ENCODE measurements at places on chromosomes 6 and 20.
A peak's percentile ranks its signal among the peaks of the same experiment; 100 is the strongest.

GRCh38 chr20:46977909-46978588, 83.4 kb downstream of the EYA2 start:
- no peak for DNase-seq

DNA sequence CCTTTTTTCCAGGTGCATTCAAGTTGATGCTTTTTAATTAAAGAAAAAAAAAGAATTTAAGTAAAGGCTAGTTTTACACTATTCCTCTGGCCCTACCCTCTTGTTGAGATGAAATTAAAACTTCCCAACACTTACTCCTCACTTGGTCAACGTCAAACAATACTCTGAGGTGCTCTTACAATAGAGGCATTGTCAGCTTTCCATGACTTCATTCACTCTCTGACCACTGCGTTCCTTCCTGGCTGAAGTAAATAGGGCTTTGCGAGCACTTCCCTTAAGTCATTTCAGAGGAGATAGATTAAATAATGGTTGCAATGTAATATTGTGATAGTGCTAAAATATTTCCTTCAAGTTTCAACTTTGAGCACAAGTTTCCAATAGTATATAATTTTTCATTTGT, 229.8 kb upstream of the CEP162 start:
- no peak for DNase-seq

DNA sequence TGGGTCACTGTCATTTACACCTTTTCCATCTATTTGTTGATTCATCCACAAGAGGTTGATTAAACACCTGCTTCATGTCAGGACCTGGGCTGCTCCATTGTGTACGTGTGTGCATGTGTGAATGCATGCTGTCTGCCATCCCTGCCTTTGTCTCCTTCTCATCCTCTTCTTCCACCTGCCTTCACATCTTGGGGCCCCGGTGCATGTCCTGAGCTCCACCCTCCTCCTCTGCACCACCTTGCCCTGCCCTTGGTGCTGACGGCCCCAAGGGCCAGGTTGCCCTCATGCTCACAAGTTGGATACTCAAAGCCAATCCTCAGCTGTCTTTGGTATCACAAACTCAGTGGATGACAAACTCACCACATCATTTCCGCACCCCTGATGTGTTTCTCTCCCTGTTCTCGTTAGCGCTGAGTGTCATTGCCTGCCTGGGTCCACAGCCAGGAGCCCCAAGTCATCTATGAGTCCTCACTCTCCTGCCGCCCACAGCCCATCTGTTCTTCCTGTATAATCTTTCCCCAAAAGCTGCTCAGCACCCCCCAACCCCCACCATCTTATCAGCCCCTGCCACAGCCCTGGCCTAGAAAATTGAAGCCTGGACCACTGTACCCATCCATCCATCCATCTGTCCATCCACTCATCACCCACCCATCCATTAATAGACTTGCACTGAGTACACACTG, 85.0 kb downstream of the SRC start:
- DNase-seq: no peak

DNA sequence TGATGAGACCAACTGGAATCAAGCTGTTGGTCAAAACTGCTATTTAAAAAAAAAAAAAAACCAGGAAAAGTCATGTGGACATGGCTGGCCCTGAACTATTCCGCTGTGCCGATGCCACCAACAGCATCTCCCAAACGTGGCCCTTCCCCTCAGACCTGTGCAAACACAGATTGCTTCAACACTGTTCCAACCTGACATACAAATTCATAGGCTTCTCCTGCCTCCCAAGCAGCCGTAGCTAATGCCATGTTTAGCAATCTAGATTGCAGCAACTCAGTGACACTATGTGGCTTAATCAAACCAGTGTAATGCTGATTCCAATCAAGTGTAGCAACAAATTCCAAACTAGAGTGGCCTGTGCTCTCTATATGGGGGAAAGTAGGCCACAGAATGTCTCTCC, 16.2 kb downstream of the PRKN start:
- DNase-seq: no peak

DNA sequence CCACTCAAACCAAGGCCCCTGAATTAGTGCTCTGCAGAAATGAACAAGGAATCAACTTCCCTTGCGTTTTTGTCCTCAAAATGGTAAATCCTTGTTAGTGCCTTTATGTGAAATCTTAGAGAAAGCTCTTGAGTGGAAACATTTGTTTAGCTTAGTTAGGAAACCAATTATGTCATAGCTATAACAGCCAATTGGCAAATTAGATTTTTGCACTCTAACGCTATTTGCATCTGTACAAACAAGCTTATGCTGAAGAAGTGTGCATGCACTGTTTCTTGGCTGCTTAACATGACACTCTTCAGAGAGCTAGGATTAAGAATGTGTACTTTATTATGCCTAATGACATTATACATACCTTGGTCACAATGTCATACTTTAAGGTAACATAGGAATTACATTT, 622.6 kb upstream of the SLC35B3 start:
- no peak for DNase-seq

- DNase-seq: no peak
Observed at GRCh38 chr20:18739751-18740166, 73.8 kb upstream of the SCP2D1 start.

- no peak for DNase-seq
Observed at GRCh38 chr20:58224097-58224496, 4.4 kb downstream of the ANKRD60 start.

DNA sequence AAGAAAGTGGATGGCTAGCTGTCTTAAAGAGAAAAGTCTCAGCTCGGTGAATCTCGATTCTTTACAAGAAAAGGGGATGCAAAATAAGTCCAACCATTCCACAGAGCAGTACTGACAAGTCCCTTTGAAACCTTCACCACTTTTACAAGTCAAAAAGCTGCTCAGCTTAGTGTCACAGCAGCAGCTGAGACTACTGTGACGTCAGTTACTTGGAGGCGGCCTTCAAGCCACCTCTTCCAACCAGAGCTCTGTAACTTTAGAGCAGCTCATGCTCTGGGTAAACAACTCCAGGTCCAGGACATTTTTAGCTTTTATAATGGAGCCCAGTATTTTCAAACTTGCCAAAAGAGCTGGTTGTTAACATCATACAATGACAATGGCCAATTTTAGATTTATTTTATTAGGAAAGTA, at the start of gene KIAA0408:
Gene KIAA0408, minus strand, starts transcription at position 159 of the 411 bp plus-strand sequence. CDS start 5,408 bp downstream, outside the sequence.
- no peak for DNase-seq

GRCh38 chr6:127980996-127981395, 80.1 kb upstream of the THEMIS start:
- DNase-seq: no peak

GRCh38 chr6:119259027-119259426, 90.5 kb downstream of the MAN1A1 start:
- DNase-seq: no peak

DNA sequence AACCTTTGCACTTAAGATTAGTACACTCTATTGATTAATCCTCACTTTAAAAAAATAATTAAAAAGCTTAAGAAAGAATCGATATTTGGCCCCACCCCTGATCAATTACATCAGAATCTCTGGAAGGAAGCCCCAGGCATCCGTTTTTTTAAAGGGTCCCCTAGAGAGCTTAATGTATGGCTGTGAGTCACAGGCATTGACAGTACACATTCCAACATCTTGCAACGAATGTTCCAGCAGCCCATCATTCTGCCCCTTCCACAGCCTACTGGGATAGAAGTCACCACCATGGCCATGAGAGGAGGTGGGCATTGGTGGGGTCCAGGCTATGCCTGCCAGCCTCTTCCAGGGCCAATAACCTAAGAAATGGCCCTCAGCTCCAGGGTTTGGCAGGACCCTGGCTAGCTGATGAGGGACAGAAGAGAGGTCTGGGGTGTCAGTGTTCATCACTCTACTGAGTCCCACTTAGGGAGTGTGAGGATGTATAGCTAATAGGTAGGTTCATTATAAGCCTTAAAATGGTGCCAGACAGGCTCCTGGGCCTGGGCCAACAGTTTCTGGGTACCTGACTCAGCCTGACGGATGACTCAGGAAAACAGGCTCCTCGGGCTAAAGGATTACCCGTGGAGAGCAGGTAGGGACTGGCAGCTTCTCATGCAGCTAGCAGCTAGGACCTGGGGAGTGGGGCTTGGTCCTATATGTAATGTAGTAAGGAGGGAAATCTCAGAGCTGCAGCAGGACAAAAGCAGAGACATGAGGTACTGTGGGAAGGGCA, 40.4 kb downstream of the MDGA1 start:
- DNase-seq: no peak

GRCh38 chr6:45423111-45423823, 45.5 kb upstream of the SUPT3H start:
- DNase-seq: no peak

DNA sequence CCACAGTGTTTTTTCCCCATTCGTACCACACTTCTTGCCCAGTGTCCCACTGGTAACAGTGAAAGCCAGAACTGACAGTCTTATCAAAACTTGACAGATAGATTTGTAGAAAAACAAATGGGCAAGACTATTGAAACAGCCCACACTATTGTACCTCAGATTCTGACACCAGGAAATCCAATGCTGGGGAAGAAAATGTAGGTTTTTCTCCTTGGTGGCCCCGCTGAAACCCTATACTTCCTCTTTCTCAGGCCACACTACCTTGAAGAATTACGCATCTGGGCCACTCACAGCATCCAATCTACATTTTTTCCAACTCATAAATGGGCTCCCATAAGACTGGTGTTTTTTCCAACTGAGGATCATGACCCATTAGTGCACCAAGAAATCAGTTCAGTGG, 90.9 kb upstream of the HDDC2 start:
- DNase-seq: peak; percentile 31

GRCh38 chr6:37134396-37135191, 35.4 kb upstream of the PIM1 start:
- DNase-seq: no peak

DNA sequence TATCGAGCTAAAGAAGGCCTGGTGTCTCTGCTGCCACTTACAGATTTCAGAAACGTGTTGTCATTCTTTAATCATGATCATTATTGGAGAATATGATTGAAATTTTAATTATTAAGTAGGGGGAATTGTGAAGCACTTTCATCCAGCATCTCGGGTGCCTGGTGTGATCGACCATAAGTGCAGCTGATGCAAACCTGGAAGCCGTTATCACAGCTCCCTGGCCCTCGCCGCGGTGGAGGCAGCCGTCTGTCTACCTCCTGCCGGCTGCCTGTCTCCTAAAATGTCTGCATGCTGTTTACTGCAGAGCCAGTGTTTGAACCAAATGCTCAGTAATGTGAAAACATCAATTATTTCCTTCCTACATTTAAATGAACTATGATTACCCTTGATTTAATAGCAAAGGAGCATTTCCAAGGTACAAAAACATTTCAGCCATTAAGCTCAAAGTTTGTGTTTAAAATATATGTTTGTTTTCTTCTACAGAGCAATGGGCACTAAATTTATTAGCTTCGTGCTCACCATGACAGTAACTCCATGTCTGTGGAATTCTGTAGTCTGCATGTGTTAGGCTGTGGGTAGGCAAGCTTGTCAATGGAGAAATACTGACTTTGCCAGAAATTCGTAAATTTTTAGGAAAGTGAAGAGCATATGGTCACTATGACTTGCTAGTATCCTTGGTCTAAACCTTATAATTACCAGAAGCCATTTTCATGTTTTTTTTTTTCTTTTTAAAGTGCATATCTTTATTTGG, 184.5 kb upstream of the AGPAT4 start:
- no peak for DNase-seq

DNA sequence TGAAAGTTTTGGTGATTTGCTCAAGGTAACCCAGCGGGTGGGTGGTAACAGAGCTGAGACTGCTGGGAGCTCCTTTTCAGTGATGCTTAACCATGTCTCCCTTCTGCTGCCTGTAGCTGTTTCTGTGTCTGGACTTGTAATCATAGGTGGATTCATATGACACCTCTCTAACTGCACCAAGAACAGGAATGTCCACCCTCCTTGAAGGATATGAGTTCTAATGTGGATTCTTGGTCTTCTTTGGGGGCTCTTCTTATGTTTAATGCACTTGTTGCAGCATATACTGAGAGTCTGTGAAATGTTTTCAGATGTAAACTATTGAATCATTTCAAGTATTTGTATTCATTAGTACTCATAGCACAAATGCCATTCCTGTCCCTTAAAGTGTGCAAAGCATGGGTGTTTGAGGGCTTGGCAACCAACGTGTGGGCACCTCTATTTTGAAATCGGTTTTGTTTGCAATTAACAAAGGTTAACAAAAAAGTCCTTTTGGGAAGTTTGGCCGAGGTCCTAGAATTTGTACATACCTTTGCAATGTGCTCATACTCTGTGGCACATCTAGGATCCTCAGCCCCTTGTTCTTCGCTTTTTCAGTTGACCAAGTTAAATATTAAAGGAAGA, 138.0 kb downstream of the SOX4 start:
- no peak for DNase-seq

DNA sequence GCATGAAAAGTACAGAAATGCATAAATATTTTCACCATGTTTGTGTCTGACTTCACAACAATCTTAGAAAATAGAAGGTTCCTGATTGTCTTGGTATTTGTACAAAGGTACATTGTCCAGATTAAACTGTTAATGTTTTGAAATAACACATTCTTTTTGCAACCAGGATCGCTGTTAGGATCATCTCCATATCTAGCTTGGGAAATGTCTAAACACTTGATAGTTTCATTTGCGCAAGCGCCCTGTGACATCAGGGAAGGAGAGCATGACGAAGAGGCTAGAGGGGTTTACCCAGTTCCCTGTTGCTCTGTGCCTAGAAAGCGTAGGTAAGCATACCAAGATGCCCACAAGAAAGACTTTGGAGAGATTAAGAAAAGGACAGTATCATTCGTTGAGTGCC, 19.4 kb downstream of the ALDH8A1 start:
- DNase-seq: no peak

- DNase-seq: no peak
Observed at GRCh38 chr6:16993396-16993795, 108.5 kb upstream of the STMND1 start.

GRCh38 chr6:85360794-85361642, 88.9 kb upstream of the NT5E start:
- no peak for DNase-seq

DNA sequence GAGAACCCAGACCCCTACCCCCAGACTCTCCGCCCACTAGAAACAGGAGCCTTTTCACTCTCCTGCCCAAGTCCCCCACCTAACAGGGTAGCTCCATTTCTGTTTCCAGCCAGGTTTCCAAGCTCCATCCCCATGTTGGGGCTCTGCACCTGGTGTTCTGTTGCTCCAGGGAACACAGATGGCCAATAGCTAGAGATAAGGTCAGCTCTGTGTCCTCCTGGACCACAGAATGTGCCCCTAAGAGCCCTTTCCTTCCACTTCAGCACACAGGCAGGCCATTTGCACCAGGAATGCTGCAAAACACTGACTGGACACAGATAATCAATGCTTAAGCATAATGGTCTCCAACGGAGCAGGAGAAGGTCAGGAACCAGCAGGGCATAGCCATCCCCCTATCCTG, 159.4 kb downstream of the QRSL1 start:
- DNase-seq: no peak
